ENCODE measurements at places on chromosomes 16 and 17.

GRCh38 chr16:85176541-85177447, 64.5 kb upstream of the CIBAR2 start:
- no peak for DNase-seq

- DNase-seq = no peak
Measured at GRCh38 chr16:56617212-56618085, 8.1 kb upstream of the MT1E start.

DNA sequence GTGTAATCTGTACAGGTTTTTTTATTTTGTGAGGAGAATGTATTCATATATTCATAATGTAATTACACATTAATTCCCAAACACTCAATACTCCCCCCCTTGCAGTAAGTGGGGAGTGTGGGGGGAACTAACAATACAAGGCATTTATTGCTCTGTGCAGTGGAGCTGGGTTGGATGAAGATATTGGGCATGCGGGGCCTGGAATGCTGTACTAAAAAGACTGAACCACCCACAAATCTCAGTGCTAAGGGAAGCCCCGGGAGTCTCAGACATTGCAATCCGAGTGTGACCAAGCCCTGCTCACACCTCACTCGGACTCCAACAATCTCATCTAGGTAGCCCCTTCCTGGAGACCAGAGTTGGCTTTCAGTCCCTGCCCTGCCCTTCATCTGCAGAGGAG, 6.0 kb downstream of the PLLP start:
- DNase-seq = no peak

DNA sequence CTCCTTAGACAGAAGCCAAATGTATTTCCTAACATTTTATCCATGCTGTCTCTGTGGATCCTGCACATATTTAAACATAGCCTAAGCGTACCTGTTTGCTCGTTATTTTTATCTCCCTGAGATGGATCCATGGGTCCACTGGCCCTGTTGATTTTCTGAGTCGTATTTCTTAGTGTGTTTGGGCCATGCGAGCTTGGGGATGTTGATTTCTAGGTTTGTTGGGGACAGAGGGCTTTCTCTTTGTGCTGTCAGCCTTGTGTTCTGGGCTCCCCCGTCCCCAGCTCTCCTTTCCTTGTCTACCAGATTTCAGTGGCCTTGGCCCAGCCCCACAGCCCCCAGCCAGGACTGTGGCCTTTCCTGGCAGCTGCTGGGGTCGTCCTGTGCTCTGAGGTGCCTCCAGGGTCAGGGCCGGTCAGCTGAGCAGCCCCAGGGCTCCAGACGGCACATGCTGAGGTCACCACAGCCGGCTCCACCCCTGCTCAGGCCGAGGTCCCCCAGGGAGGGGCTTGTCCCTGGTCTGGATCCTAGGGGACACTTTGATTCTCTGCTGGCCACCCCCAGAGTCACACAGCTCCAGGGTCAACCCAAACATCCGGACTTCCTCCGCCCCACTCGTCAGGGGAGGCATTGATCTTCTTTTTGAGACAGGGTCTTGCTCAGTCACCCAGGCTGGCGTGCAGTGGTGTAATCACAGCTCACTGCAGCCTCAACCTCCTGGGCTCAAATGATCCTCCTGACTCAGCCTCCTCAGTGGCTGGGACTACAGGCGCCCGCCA, 4.4 kb downstream of the SSTR5 start:
- DNase-seq = no peak

DNA sequence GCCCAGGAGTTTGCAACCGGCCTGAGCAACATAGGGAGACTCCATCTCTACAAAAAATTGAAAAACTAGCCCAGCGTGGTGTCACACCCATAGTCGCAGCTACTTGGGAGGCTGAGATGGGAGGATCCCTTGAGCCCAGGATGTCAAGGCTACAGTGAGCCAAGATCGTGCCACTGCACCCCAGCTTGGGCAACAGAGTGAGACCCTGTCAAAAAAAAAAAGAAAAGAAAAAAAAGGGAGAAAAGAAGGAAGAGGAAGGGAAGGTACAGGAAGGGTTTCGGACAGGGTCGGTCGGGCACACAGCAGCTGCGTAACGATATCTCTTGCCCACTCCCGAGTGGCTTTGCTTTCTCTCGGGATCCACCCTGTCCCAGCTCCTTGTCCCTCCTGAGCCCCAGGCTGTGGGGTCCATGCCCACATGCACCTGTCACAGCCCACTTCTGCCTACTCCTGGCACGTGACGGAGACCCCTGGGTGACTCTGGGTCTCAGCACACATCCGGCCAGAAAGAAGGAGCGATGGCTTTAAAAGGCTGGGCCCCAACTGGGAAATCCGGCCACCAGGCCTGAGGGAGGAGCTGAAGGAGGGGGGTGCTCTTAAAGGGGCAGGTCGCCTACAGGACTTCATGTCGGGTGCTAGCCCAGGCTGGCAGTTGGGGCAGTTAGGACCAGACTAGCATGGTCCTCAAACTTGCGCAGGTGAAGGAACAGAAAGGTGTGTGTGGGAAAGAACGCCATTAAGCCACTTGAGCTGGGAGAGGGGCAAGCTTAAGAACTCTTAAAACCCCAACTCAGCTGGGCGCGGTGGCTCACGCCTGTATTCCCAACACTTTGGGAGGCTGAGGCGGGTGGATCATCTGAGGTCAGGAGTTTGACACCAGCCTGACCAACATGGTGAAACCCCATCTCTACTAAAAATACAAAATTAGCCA, at the start of gene GHDC:
Gene GHDC, minus strand, starts transcription at position 526 of the 931 bp plus-strand sequence. CDS start 913 bp downstream, outside the sequence.
- DNase-seq = peak; percentile 81

GRCh38 chr17:36463916-36464764, 22.3 kb upstream of the ZNHIT3 start:
- no peak for DNase-seq

GRCh38 chr17:28118362-28118761, 75.9 kb downstream of the NLK start:
- no peak for DNase-seq

DNA sequence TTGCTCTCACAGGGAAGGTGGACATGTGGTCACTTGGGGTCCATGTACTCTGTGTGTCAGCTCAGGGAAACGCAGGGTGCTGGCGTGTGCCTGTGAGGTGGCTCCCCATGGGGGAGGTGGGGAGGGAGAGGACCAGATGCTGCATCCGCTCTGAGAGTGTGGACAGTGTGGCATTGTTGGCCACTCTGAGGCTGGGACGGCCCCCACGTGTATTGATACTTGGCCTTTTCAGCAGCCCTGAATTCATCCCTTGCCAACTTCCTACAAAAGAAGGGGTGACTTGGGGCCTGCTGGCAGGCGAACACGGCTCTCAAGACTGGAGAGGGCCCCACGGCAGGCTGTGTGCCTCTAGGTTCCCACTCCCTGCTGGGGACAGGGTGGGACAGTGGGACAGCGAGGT, 120.1 kb downstream of the RAB11FIP4 start:
- DNase-seq = no peak

DNA sequence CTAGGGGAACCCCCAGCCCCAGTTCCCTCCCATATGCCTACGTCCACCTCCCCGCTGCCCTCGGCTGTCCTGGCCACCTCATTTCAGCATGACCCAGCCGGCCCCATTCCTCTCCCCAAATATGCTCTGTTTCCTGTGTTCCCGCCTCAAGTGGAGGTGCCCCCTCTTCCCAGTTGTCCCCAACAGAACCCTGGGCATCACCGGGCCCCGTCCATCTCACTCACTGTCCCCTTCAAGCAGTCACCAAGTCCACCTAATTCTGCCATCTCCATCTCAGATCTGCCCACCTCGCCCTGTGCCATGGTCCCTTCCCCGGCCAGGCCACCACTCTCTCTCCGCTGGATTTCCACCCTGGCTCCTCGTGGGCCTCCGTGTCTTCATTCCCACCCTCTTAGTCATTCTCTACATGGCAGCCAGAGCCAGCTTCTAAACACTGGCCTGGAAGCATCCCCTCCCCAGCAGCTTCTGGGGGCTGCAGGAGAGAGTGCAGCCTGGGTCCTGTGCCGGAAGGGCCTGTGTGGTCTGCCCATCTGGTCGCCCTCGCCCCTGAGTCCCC, 12.8 kb downstream of the CDK3 start:
- DNase-seq = no peak

DNA sequence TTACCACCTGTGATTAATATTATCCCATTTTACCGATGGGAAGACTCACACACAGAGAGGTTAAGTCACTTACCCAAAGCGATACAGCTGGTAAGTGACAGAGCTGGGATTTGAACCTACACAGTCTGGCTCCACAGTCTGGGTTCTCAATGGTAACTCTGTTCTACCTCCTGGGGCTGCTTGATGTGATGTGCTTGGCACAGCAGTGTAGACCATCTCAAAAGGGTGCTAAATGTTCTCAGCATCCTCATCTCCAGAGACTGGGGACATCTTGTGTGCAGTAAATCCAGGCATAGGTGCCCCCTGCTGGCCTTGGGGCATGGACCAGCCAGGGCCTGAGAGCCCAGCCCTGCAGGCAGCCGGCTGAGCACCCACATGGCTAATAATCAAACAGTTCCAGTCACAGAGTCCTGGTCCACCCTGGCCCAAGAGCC, 15.4 kb upstream of the KATNB1 start:
- peak; percentile 16 for DNase-seq

DNA sequence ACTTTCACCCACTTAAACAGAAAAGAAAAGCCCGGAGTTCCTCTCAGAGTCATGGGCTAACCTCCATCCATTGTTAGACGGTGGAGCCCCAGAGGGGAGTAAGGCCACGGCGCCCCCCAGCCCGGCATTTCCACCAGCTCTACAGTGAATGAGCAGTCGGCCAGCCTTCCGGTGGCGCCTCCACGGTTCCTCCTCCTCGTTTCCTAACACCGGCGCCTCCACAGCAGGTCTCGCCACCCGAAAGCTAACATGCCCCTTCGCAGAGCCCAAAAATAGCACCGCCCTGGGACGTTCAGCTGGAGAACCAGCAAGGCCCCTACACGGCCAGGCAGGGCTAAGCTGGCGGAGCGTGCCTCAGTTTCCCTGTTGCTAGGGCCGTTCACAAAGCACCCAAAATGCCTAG, 858 bp downstream of the MMD start:
- peak; percentile 58 for DNase-seq

DNA sequence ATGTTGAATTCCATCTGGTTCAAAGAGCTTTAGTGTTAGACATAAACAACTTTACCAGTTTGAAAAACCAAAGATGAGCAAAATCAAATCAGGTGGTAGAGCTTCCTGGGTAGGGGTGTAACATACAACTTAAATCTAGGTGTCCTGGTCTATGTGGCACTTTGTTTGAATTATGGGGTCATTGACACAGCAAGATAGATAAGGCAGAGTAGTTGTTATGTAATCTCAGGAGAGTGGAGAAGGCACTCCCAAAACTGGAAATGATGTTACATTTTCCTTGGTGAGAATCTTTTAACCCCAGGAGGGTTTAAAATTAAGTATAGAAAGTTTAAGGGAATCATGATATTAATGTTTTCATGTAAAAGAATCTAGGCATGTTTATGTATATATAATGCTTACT, 31.9 kb downstream of the CCDC42 start:
- no peak for DNase-seq

- no peak for DNase-seq
Measured at GRCh38 chr16:72749091-72749490, 298.8 kb downstream of the ZFHX3 start.

- no peak for DNase-seq
Measured at GRCh38 chr17:7946441-7946840, 14.4 kb downstream of the CNTROB start.

GRCh38 chr17:47660064-47660492, 10.4 kb downstream of the KPNB1 start:
- peak; percentile 77 for DNase-seq

- no peak for DNase-seq
Measured at GRCh38 chr17:49551221-49552069, 24.2 kb upstream of the NXPH3 start.

GRCh38 chr17:74601944-74602572, 10.0 kb upstream of the CD300LD start:
- DNase-seq = no peak

DNA sequence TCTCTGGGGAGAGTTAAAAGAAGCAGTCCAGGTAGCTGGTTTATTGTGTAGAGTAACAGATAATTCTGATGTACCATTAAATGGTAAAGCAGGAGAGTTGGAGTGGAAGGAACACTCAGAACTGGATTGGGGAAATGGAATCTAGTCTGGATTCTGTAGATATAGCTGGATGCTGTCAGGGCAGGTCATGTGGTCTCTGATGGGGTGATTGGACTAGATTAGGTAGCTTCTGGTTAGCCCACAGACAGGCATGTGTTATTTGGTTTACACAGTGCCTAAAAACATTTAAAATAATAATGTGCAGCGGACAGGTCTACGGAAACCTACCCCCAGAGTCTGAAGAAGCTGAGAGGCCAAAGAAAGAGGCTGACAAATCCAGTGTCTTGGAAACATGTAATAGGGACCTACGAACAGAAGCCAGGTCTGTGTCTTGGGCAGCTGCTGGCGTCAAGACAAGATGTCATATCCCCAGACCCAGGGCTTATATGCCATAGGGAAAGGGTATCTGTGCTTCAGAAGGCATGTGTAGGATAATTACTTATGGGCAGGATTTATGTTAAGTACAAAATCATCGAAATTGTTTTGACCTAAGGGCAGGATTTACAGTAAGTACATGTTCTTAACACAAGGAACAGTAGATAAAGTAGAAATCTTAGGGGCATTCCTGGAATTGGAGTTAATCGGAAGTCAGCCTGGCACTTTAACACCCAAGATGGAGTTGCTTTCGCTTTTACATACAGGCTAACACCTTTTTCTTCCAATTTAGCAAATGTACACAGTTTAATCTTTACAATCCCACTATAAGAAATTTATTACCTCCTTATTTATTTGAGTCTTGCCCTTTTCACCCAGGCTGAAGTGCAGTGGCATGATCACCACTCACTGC, 12.4 kb downstream of the LUC7L3 start:
- no peak for DNase-seq

DNA sequence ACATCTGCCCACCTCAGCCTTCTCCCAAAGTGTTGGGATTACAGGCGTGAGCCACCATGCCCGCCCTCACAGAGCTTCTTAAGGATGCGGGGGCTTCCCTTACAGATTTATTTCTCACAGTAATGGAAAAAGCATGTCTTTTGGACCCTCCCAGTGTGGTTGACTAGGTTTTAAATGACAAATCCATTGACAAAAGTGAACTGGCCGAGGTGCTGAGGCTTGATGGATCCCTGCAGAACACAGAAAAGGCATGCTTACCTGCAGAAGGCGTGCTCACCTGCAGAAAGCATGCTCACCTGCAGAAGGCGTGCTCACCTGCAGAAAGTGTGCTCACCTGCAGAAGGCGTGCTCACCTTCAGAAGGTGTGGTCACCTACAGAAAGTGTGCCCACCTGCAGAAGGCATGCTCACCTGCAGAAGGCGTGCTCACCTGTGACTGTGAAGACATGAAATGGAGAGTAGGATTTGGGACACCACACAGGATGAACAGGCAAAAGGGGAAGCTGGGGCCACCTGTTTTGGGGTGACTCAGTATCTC, 15.1 kb upstream of the BBS2 start:
- no peak for DNase-seq

DNA sequence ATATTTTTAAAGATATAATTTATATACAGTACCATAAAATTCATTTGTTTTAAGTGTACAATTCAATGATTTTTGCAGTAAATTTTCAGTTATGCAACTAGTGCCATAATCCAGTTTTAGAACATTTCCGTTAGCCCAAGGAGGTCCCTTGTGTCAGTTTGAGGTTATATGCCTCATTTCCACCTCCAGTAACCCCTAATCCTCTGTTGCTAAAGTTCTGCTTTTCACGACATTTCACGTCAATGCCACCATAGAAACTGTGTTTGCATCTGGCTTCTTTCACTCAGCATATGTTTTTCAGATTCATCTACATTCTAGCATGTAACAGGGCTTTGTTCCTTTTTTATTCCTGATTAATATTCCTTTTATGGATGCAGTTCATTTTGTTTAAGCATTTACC, 42.4 kb upstream of the NUDT7 start:
- DNase-seq = peak; percentile 46

Measured in naive B cell (primary cell).